GM06990 (cell line): ENCODE measurements at places on chromosomes 12 and 14.

- peak; percentile 60 for DNase-seq
Observed at GRCh38 chr14:76352639-76353281, 23.2 kb upstream of the ESRRB start.

DNA sequence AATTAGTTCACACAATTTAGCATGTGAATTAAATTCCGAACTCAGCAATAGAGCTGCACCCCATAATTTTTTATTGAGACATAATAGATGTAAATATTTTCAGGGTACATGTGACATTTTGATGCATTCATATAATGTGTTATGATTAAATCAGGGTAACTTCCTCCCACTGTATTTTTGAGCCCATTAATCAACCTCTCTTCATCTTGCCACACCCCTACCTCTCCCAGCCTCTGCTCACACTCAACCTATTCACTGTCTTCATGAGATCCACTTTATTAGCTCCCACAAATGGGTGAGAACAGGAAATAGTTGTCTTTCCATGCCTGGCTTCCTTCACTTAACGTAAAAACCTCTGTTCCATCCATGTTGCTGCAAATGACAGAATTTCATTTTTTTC lies 14.7 kb downstream of the IL26 start:
- DNase-seq = no peak

GRCh38 chr12:82015623-82016347 lies 256.6 kb upstream of the PPFIA2 start:
- no peak for DNase-seq

DNA sequence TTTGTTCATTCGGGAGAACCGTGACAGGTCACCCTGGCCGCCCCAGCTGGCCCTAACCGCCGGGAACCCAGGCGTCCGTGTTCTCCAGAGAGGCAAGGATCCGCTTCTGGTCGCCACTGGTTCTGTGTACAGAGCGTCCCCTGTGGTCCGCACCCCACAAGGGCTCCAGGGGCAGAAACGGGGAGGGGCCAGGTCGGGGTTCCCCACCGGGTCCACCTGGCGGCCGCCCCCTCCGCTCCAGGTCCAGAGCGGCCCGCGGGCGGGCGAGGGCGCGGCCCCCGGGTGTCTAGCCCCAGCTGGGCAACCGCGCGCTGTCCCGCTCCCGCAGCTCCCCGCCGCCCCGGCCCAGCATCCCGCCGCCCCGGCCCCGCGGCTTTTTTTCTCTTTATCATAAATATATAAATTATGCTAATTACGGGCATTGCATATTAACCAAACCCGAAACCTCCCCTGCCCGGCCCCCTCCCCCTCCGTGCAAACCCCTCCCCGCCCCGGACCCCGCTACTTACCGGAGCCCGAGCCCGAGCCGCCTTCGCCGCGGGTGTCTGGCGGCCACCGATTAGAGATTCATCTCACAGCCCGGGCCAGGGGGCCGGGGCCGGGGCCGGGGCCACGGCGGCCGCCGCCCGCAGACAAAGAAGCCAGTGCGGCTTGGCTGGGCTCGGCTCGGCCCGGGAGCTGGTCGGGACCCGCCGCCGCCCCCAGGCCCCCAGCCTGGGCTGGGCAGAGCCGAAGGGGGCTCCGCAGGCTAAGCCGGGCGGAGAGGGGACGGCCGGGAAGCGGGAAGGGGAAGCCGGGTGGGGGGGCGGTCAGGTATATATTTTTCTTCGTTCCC lies 512 bp downstream of the POU6F1 start:
- peak; percentile 62 for DNase-seq

- no peak for DNase-seq
Observed at GRCh38 chr12:83168751-83169150, 482.0 kb downstream of the TMTC2 start.

- no peak for DNase-seq
Observed at GRCh38 chr14:81655423-81656314, 122.0 kb upstream of the SEL1L start.
